ENCODE measurements at places on chromosomes 6 and 20.

GRCh38 chr20:46978951-46979491 lies 84.4 kb downstream of the EYA2 start:
- DNase-seq = no peak

GRCh38 chr20:9078826-9079731 lies 10.2 kb downstream of the PLCB4 start:
- no peak for DNase-seq

- DNase-seq = peak; percentile 74
These were observed 373.5 kb upstream of the BTBD3 start for GRCh38 chr20:11544029-11544678.

GRCh38 chr20:16775961-16776360 lies 27.8 kb downstream of the OTOR start:
- no peak for DNase-seq

GRCh38 chr20:10716855-10717254 lies 43.1 kb upstream of the JAG1 start:
- DNase-seq = no peak

DNA sequence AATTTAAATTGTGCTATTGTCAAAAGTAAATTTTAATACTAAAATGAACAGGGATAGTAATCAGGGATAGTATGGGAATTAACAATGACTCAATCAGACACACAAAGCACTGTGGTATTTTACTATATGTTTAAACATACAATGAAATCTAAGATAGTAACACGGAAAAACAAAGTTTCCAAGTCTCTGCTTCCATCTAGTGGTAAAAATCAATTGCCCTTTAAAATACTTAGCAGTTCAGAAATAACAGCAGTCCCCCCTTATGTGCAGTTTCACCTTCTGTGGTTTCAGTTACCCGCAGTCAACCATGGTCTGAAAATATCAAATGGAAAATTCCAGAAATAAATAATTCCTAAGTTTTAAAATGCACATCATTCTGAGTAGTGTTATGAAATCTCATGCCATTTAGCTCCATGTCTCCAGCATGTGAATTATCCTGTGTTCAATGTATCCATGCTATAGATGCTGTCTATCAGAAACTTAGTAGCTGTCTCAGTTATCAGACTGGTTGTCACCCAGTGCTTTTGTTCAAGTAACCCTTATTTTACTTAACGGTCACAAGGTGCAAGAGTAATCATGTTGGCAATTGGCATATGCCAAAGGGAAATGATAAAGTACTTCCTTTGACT lies 58.5 kb downstream of the AHI1 start:
- DNase-seq = peak; percentile 49

- DNase-seq = no peak
These were observed 7.0 kb upstream of the RREB1 start for GRCh38 chr6:7100753-7101081.

DNA sequence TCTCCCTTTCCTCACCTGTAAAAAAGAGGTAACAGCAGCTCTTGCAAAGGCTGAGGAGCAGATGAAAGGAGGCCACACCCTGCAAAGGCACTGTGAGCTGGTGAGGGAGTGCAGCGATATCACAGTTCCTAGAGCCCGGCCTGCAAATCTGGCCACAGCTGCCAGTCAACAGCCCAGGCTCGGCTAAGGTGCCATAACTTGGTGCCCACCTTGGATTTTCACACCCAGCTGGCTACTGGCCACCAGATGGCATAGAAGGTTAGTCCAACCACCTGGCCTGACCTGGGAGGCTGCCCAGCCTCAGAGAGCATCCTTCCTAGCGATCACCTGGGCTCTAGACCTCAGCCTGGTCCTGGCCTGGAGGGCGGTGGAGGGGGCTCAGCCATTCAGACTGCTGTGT lies 46.8 kb downstream of the KCNB1 start:
- no peak for DNase-seq

DNA sequence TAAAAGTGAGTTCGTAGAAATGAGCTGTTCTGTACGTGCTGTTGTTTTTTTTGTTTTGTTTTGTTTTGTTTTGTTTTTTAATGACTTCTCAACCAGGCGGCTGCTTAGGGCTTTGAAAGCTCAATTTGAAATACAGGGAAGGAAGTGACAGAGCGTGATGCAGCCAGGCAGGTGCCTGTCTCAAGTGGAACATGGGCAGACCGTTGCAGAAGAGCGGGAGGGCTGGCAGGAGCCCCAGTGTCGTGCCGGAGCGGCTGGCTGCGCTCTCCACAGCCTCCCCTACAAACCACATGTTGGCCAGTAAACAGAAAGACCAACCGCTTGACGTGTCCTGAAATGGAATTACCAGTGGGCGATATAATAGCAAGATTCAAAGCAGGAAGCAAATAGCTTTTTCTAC lies 164.9 kb upstream of the RREB1 start:
- peak; percentile 39 for DNase-seq

- DNase-seq = no peak
These were observed 8.1 kb upstream of the HSP90AB1 start for GRCh38 chr6:44238687-44239350.

DNA sequence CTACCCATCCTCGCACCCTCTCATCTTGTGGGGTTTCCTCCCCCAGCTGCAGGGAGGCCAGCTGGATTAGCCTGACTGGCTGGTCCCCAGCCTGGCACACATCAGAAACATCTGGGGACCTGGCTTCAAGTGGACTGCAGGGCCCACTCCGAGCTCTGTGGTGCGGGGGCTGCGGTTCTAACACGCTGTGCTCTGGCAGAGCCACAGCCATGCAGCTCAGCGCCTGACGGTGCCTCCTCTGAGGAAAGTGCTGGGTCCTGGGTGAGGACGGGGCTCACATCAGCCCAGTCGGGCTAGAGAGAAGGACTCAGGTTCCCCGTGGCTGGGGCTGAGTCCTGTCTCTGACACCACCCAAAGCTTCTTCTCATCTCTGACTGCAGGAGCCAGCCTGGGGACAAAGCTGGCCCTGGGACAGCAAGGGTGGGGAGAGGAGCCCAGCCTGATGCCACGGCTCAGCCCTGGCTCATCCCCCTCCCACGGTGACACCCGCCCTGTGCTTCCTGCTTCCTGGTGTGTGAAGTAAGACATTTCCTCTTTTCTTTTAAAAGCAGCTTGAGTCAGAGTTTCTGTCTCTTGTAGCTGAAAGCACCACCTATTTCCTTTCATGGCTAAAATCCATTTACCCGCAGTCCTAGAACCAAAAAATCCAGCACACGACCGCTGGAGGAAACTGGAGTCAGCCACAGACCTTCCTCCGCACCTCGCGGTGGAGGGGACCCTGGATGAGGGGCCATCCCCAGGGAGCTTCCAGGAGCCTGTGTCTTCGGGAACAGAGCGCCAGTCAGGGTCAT lies 127.4 kb upstream of the AFDN start:
- peak; percentile 89 for DNase-seq

DNA sequence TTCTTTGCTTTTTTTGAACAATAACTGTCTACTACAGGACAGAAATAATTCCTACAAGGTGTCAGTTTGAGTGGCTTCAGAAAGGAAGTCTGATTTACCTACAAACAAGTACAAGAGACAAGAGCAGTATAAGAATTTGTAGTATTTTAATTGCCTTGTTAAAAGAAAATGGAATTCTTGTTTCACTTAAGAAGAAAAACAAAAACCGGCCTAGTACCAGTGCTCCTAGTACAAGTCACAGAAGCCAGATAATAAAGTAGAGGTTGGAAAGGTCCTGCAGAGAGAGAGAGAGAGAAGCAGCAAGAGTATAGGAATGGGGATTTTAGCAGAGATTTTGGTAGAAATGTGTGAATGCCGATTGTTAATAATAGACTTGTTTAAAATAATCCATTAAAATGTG lies 6.4 kb downstream of the TAB2 start:
- DNase-seq = no peak

- DNase-seq = peak; percentile 30
These were observed 23.8 kb upstream of the POLR1H start for GRCh38 chr6:30037182-30037788.

Measured in suppressor macrophage treated with lipopolysaccharide for 4 hours (primary cell).